ENCODE measurements at places on chromosomes 1 and 21.

GRCh38 chr1:220787069-220787619 is 431 bp downstream of the MTARC1 start:
- no peak for DNase-seq

DNA sequence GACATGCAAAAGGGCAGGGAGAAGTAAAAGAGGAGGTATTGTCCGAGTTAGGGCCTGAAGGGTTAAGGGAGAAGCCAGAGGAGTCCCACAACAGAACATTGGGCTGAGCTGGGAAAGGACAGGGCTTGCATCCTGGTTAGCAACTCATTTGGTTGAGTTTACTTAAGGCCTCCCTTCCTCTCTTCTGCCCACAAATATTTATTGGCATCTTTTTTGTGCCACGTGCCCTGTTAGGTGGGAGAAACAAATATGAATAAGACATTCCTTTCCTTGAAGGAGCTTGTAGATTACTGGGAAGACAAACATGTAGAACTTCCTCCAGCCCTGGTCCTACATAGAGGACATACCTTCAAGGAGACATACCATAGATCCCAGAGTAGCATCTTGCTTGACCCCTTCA is 53.0 kb upstream of the PRELP start:
- no peak for DNase-seq

GRCh38 chr1:156970017-156970416 is 49.6 kb downstream of the LRRC71 start:
- DNase-seq, result no peak

- no peak for DNase-seq
Observed at GRCh38 chr1:3195480-3195815, 126.4 kb downstream of the PRDM16 start.

DNA sequence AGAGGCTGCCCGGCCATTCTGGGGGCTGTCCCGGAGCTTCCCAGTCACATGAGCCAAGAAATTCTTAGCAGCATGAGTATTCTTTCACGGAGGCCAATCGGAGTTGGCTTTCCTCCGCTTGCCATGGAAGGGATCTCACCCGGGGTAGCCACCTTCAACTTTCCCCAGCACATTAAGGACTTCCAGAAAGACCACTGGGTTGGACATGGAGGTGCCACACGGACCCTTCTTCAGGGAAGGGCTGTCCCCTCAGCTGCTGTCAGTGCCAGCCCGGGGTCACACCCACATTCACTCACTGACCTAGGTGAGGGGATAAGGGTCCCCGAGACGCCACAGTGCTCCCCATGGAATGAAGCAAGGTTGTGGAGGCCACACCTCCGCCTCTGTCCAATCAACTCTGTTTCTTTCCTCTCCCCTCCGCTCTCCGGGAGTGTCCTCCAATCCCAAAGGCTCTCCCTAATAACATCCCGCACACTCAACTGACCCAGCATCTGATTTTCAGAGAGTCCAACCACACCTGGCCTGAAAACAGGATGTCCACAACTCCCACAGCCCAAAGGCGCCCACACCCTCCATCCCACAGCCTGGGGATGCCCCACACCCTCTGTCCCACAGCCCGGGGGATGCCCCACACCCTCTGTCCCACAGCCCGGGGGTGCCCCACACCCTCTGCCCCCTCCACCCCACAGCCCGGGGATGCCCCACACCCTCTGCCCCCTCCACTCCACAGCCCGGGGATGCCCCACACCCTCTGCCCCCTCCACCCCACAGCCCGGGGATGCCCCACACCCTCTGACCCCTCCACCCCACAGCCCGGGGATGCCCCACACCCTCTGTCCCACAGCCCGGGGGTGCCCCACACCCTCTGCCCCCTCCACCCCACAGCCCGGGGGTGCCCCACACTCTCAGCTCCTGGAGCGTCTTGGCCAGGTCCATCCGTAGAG is 19.4 kb downstream of the RSPH1 start:
- DNase-seq, result no peak

DNA sequence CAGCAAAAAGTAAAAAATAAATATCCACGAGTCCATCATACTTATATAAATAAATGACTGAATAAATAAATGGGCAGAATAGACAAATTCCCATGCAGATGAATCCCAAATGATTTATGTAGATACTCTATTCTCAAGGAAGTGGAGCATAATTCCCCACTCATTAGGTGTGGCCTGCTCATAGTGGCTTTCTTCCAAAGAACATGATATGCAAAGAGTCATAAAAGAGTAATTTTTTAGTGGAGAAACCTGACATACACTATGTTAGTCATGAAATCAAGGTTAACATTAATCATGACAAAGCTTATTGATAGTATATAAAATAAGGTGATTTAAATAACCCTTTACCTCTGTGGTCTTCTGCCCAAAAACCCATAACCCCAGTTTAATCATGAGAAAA is 298.9 kb downstream of the DPYD start:
- no peak for DNase-seq

All from left cardiac atrium (tissue), 4 donors.